Panc1 (cell line): ENCODE measurements at places on chromosomes 6 and 20. TPM values are rescaled to one million over a fixed set of nuclear protein-coding genes. Genes with fewer than 3 reads are reported as not detected.

DNA sequence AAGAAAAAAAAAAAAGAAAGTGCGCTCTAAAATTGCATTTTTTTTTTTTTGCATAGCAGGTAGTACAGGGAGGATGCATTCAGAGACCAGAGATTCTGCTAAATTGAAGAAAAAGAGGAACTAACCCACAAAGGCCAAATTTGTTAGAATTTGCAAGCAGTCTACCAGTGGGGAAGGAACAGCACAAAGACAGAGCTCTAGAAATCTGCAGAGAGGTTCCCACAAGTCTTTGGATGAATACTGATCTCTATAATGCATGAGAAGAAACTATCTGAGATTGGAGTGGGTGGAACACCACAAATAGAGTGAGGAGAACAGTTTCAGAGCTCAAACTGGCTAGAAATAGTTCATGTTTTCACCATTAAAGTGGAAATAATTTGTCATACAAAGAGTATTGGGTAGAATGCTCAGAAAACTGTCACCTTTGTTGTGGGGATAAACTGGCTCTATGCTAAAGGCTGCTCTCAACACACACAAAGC, 79.6 kb upstream of the AHI1 start:
- no peak for DNase-seq

Gene ROS1
- total RNA-seq: 0.10 TPM

DNA sequence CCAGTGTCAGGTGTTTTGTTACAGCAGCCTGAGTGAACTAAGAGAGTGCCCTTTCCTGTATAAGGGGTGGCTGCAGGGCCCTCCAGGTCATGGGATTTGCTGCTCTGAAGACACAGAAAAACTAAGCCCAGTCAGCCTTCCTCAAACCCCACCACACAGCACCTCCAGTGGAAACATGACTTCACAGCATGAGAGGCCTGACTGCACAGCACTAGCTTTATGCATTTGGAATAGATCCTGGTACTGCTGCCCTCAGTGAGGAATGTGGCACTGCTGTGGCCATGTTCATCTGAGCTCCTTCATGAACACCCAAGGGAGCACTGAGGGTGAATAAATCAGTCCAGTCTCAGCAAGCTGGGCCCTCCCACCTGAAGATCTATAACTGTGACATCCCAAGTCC, 296.1 kb upstream of the FOXQ1 start:
- DNase-seq: no peak

GRCh38 chr6:15476631-15477380, 186.0 kb downstream of the DTNBP1 start:
- DNase-seq: no peak

DNA sequence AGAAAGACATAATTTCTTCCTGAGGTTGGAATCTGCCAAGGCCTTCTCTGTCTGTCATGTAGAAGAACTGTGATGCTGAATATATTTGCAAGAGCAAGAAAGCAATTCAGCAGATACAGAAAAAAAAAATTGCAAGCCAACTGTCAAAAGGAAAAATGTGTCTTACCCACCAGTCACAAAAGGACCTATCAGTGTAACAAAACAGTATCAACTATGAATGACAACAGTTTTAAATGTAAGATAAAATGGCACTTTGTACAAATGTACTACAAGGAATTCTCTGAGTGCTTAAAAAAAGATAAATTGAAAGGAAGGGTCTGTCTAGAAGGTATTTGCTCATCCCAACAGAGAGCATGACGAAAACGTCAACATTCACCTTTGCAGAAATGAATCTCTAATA, 185.3 kb upstream of the TFAP2D start:
- no peak for DNase-seq

DNA sequence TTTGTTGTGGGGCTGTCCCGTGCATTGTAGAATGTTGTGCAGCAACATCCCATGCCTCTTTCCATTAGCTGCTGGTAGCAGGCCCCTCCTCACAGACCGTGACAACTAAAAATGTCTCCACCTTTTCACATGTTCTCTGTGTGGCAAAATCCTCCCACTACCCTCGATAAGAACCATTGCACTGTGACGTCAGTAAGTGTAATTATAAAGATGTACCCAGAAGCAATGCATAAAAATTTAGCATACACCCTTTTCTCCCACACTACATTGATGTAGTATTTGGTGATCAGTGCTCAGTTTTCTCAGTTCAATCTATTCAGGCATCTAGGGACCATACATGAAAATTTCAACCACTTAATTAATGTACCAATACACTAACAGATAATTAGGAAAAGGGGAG, 389.9 kb downstream of the DOK5 start:
- no peak for DNase-seq

DNA sequence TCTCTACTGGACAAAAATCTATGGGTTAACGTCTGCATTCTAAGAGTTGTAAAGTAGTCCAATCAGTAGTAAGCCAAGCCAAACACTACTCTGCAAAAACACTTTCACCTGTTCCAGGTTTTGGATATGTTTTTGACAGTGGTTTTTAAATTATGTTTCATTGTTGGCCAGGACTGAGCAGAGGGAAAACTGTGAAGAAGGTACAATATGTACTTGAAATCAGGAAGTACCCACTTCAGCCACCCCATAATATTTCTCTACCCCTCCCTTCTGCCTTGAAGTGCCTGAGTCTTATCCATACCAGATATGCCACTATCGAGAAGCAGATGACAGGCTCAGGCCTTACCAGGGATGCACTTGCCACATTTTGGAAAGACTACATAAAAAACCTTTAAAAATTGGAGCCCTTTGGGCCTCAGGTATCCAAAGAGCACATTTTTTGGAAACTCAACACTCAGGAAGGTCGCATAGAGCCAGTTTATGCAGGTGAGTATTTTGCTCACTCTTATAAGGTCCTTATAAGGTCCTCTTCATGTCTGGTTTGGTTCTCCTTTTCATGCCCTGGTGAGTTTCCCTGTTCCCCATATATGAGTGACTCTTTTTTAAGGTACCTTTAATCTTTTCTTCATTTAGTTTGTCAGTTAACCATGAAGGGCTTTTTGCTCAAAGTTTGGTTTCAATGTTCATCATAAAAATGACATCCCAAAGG, 859.3 kb upstream of the FLRT3 start:
- DNase-seq: no peak

DNA sequence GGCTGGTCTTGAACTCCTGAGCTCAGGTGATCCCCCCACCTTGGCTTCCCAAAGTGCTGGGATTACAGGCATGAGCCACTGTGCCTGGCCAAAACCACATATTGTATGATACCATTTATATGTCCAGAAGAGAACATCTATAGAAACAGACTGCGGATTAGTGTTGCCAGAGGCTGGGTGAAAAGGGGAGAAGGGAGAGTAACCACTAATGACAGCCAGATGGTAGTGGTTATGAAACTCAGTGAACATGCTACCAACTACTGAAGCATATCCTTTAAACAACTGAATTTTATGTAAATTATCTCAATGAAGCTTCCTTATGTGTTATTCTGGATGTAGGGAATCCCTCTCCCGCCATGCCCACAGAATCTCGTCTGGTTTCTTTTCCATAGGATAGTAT, 15.7 kb downstream of the SLC23A2 start:
- DNase-seq: no peak

GRCh38 chr20:37933786-37934633, 31.1 kb downstream of the VSTM2L start:
- no peak for DNase-seq

DNA sequence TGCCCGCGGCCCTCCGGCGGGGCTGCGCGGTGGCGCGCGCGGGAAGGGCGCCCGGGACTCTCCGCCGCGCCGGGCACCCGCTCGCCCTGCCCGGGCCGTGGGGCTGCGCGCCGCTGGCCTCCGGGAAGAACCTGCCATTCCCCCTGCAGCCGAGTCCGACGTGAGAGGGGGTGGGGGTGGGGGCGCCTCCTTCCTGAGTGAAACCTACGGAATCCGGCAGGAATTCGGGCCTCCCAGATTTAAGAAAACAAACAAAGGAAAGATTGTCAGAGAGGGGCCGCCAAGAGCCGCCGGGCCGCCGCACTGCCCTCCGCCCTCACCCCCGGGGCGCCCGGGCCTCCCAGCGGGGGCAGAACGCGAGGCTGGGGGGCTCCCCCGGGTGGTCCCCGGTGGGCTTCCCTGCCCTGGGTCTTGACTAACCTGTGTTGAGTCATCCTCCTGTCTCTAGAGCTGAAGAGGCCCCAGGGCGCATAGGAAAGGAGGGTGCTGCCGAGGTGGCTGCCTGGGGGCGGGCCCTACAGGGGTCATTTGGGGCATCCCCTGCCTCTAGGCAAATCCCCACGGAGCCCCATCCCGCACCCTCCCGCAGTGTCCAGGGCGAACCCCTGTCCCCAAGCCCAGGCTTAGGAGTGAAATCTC, 42.2 kb upstream of the FOXP4 start:
- no peak for DNase-seq

- no peak for DNase-seq
Observed at GRCh38 chr20:57321142-57321541, 8.5 kb upstream of the SPO11 start.

- no peak for DNase-seq
Observed at GRCh38 chr6:33704215-33705066, 7.1 kb downstream of the UQCC2 start.

Gene SRC
- total RNA-seq: 24.9 TPM

Gene PGBD1
- 7.6 TPM for total RNA-seq

GRCh38 chr6:13159300-13159699, 169.0 kb downstream of the TBC1D7 start:
- DNase-seq: no peak

GRCh38 chr20:50223039-50224005, 32.7 kb downstream of the CEBPB start:
- DNase-seq: no peak

GRCh38 chr20:50508171-50508755, 1.9 kb upstream of the PTPN1 start:
- no peak for DNase-seq

Gene OPN5
- not detected for total RNA-seq

DNA sequence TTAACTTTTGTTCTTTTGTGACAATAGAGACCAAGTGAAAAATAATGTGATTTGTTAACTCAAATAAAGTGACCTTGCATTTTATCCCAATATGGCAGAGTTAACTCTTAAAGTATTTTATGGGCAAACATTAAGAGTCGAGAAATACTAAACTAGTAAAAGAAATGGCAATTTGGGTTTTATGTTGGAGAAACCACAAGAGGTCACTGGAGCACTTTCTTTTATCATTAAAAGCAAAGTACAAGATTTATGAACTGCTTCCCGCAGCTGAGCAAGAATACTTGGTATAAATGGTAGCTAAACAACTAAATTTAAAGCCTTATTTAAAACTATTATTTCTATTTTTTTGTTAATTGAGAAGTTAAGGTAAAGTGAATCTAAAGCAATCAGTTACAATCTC, 33.5 kb upstream of the MCM9 start:
- DNase-seq: peak; percentile 22

DNA sequence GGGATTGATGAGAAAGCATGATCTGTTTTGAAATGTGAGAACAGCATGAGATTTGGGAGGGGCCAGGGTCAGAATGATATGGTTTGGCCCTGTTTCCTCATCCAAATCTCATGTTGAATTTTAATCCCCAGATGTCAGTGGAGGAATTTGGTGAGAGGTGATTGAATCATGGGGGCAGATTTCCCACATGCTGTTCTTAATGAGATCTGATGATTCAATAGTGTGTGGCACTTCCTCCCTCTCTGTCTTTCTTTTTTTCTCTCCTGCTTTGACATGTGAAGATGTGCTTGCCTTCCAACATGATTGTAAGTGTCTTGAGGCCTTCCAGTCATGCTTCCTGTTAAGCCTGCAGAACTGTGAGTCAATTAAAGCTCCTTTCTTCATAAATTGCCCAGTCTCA, 1060.3 kb upstream of the CITED2 start:
- DNase-seq: no peak

DNA sequence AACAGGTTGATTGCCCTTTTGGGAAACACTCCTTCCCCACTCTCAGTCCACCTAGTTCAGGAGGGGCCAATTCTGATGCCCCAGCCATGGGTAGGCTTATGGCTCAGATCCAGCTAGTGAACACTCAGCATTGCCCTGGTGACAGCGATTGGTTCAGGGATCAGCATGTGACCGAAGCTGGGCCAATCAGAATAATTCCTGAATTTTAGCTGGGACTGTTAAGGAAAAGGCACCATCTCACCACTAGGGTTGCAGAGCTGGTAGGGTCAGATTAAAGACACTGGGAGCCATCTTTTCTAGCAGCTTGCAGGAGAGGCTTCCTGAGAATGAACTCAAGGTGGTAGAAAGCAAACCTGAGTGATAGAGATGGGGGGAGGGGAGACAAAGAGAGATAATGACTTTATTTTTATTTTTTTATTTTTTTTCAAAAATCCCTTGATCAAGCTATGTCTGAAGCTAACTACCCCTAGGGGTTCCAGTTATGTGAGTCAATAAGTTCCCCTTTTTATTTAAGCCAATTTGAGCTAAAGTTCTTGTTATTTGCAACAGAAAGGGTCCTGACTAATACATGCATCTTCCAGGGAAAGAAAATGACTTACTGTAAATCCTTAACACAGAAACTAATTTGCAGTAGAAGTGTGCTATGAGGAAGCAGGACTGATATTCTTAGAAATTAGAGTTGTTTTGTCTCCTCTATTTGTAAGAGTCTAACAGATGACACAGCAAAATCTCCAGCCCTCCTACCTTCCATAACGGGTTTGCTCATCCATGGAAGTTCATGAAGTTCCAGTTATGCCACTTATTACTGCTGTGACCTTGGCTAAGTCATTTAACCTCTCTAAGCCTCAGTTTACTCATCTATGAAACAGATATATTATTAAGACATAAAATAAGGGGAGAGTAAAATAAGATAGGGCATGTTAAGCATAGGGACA, 44.7 kb downstream of the EYA2 start:
- DNase-seq: no peak

Gene HMGCLL1
- not detected for total RNA-seq

DNA sequence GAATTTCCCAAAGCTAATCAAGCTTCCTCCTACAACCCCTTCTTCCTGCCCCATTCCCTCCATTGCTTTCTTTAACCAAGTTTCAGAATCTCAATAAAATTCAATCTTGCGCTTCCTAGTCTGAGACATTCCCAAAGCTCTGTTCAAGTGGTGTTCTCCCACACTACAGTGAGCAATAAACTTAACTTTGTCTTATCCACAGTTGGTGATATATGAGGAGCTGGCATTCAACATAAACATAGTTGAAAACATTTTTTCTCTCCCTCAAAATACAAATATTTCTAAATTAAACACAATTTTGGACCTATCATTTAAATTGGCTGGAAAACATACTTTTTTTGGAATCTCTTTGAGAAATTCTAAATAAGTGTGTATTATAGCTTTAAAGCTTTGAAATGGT, 129.7 kb upstream of the HMGCLL1 start:
- DNase-seq: no peak

GRCh38 chr6:89146718-89147700, 1.2 kb downstream of the PM20D2 start:
- DNase-seq: no peak

DNA sequence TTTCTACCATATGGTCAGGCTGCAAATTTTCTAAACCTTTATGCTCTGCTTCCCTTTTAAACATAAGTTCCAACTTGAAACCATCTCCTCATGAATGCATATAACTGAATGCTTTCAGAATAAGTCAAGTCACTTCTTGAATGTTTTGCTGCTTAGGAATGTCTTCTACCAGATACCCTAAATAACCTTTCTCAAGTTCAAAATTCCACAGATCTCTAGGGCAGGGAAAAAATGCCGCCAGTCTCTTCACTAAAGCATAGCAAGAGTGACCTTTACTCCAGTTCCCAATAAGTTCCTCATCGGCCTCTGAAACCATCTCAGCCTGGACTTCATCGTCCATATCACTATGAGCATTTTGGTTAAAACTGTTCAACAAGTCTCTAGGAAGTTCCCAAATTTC, 1011.2 kb upstream of the CITED2 start:
- DNase-seq: no peak
